ENCODE measurements at places on chromosomes 6 and 20. TPM values are rescaled to one million over a fixed set of nuclear protein-coding genes. Genes with fewer than 3 reads are reported as not detected.

GRCh38 chr6:73309785-73310502 is 44.1 kb downstream of the DPPA5 start:
- H3K36me3 ChIP-seq, result no peaks in the 10 kb centered on the region
- no peaks in the 10 kb centered on the region for H3K4me1 ChIP-seq
- no peak overlapping the region for H3K4me3 ChIP-seq
- H3K27ac ChIP-seq, result no peak overlapping the region
- DNase-seq, result no peak

GRCh38 chr6:11434565-11435326 is 102.8 kb upstream of the TMEM170B start:
- H3K36me3 ChIP-seq, result no peaks in the 10 kb centered on the region
- no peak for DNase-seq
- no peak overlapping the region for H3K4me3 ChIP-seq
- no peak overlapping the region for H3K27ac ChIP-seq

DNA sequence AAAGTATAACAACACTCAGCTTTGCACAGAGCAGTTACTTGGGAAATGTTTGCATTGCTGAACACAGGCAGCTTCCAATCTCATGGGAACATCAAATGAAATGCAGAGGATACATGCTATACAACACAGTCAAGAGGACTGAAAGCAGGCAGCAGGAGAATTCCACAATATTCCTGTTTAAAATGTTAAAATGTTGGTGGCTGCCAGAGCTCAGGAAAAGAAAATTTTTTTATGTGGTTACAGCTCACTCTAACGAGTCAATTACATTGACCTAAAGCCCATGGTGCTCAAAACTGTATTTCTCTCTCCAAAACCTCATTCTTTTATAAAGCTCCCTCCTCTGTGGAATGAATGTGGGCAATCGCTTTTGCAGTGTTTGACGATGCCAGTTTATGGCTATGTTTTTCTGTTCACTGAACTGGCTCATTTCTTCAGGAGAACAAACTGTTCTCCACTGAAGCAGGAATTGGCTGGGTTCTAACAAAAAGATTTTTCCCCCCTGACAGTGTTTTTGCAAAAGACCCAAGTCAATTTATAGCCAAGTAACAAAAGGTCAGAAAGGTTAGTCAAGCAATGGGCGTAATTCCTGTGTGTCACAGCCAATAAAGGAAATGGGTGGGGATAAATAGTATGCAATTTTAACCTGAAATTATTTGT is 69.0 kb downstream of the ZHX3 start:
- DNase-seq, result no peak
- H3K36me3 ChIP-seq, result no peaks in the 10 kb centered on the region
- peak overlapping the region; percentile 12 for H3K27ac ChIP-seq
- H3K27me3 ChIP-seq, result no peaks in the 10 kb centered on the region
- no peak overlapping the region for H3K4me3 ChIP-seq

GRCh38 chr6:84847390-84848160 is 83.2 kb upstream of the TBX18 start:
- H3K27ac ChIP-seq, result no peak overlapping the region
- no peaks in the 10 kb centered on the region for H3K36me3 ChIP-seq
- no peaks in the 10 kb centered on the region for H3K27me3 ChIP-seq
- no peak overlapping the region for H3K4me3 ChIP-seq
- H3K4me1 ChIP-seq, result no peaks in the 10 kb centered on the region

DNA sequence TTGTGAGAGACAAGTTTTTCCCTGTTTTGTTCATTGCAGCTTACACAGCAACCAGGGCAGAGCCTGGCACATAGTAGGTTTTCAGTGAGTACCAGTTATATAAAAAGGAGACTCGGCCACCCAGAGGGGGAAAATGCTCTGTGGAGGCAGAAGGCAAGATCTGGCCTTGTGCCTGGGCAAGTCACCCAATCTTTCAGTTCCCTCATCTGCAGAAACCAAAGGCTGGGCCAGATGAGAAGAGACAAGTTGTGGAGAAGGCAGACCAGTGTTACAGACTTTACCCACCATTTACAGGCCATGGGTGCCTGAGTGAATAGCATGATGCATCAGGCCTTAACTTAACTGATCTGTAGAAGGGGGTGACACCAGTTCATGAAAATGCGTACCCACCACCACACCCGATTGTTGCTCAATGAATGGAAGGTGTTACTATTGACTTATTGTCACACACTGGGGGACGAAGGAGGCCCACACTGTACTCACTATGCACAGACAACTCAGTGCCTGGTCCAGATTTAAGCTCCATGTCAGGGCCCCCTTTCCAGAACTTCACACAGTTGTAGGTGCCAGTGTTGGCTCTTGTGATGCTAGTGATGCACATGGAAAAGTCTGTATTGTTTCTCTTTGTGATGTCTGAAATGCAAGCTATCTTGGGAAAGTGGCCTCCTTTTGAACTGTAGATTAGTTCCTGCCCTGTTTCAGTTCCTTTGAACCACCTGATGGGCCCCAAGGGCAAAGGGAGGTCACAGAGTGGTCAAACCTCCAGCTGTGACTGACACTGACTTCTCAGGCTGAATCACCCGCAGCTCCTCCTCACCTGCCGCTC is 64.3 kb upstream of the SIRPG start:
- no peak for DNase-seq
- no peak overlapping the region for H3K27ac ChIP-seq

GRCh38 chr6:125511809-125512396 is 210.1 kb upstream of the HDDC2 start:
- no peaks in the 10 kb centered on the region for H3K27me3 ChIP-seq
- peaks cover 8% of the 10 kb centered on the region for H3K4me1 ChIP-seq
- no peak overlapping the region for H3K4me3 ChIP-seq
- peak; percentile 59 for DNase-seq
- no peak overlapping the region for H3K27ac ChIP-seq
- H3K36me3 ChIP-seq, result no peaks in the 10 kb centered on the region

DNA sequence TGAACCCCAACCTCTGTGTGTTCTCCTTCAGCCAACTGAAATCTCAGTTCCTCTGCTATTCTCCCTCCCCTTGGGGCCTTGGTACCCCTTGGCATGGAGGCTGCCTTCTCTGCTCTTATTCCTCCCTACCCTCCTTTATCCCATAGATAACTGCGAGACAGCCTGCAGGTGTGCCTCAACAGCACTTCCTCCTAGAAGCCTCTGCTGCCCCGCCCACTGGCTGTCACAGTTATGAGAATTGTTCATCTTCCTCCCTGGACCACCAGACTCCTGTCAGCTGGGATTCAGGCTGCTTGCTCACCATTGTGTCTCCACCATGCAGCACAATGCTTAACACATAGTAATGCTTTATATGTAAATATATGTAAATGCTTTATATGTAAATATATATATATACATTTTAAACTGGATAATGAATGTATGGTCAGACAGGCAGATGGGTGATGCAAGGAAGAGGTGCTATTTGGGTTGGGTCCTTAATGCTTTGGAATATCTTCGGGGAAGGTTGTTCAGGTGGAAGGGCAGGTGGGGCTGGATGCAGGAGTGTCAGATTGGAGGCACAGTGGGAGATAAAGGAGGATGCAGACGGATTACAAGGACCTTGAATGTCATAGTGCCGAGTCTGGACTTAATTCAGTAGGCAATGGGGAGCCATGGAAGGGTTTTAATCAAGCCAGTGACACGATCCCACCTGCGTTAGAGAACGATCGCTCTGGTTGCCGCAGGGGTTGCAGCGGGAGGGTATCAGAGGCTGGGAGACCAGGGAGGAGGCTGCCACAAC is 4.9 kb downstream of the CDH22 start:
- DNase-seq, result no peak
- no peaks in the 10 kb centered on the region for H3K4me1 ChIP-seq
- no peak overlapping the region for H3K4me3 ChIP-seq
- no peaks in the 10 kb centered on the region for H3K36me3 ChIP-seq
- no peak overlapping the region for H3K27ac ChIP-seq
- peaks cover 57% of the 10 kb centered on the region for H3K27me3 ChIP-seq

Gene CLPSL1
- not detected for total RNA-seq

Gene PTCHD4
- total RNA-seq, result 0.28 TPM

Gene PRRT1
- total RNA-seq, result 0.25 TPM

Gene CRIP3
- not detected for total RNA-seq

Data from SJCRH30 (cell line).